Hepatocyte (in vitro differentiated cells): ENCODE measurements at places on chromosomes 5 and 9. TPM values are rescaled to one million over a fixed set of nuclear protein-coding genes. Genes with fewer than 3 reads are reported as not detected.

PCSK1 gene
- polyA plus RNA-seq = 0.08 TPM in 1 of 2 replicates, not detected in the other

KCNMB1 gene
- polyA plus RNA-seq = 0.18 and 0.19 TPM in 2 replicates

SLC6A19 gene
- polyA plus RNA-seq = 4.8 and 5.8 TPM in 2 replicates

CXCL14 gene
- polyA plus RNA-seq = 62.8 and 88.8 TPM in 2 replicates

PALM2AKAP2 gene
- polyA plus RNA-seq = 2.7 and 3.7 TPM in 2 replicates

HEXB gene
- 191 and 226 TPM in 2 replicates for polyA plus RNA-seq

DNAI1 gene
- polyA plus RNA-seq = not detected in 2 replicates

LIX1 gene
- 2.4 and 4.3 TPM in 2 replicates for polyA plus RNA-seq

NUTM2G gene
- 0.35 and 0.36 TPM in 2 replicates for polyA plus RNA-seq

CDX1 gene
- 43.3 and 46.9 TPM in 2 replicates for polyA plus RNA-seq

SPATA31D4 gene
- polyA plus RNA-seq = not detected in 2 replicates

LCN2 gene
- 5.6 and 12.8 TPM in 2 replicates for polyA plus RNA-seq

SDHA gene
- polyA plus RNA-seq = 140 and 159 TPM in 2 replicates

CNTLN gene
- polyA plus RNA-seq = 3.6 and 5.0 TPM in 2 replicates

FBN2 gene
- polyA plus RNA-seq = 41.0 and 56.7 TPM in 2 replicates

IL33 gene
- 0.28 TPM in 1 of 2 replicates, not detected in the other for polyA plus RNA-seq

CDC20B gene
- 0.12 TPM in 1 of 2 replicates, not detected in the other for polyA plus RNA-seq

SH3RF2 gene
- 34.1 and 35.4 TPM in 2 replicates for polyA plus RNA-seq

TMEM161B gene
- polyA plus RNA-seq = 9.0 and 13.9 TPM in 2 replicates

GRCh38 chr9:2622461-2623287, 1.1 kb downstream of the VLDLR start:
- no peaks in the 10 kb centered on the region for H3K36me3 ChIP-seq
- DNase-seq = peak; percentile 53
- H3K4me1 ChIP-seq = peaks cover 16% of the 10 kb centered on the region

DNA sequence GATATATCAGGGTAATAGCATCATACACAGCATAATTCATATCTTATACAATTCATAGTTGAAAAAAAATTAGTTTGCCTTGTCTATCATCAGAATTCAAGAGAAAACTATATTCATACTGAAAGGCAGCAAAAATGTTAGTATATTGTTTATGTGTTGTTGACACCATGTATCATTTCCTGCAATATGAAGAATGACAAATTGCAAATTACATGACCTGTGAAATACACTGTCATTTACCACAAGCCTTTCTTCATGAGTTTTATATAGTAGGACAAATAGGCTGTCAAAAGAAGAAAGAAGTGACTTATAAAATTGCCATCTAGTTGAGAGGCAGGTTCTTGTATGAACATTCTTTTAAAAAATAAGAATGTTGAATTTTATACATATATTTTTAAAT, 1136.3 kb upstream of the CDH9 start:
- H3K27me3 ChIP-seq = no peaks in the 10 kb centered on the region
- no peak overlapping the region for H3K27ac ChIP-seq
- H3K4me1 ChIP-seq = no peaks in the 10 kb centered on the region

DNA sequence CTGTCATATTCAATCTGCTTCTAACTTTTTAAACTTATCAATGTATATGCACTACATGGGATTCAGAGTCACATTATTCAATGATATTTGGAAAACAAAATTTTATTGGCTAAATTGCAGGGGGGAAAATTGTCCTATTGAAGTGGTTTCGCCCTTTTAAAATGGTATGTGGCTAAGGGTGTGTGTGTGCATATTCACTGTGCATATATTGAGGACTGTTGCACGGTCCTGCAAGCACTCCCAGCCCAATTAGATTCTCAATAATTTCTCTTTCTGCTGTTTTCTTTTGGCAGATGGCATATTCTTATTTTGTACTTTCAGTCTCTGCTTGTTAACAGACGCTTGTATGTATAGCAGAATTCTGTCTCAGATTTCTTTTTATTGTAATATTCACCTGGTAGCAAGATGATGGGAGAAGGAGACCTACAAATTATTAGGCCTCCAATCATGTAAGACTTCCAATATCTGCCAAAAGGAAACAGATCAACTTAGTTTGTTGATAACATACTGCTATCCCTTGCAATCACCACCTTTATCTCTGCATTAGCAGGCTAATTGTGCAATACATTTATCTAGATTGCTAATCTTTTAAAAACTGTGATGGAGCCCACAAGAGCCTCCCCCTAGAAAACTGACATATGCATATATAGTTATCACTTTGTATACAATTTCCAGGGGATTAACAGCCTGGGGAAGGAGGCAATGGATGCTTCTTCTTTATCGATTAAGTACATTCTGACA, 411.5 kb downstream of the PLK2 start:
- H3K27ac ChIP-seq = no peak overlapping the region
- no peaks in the 10 kb centered on the region for H3K36me3 ChIP-seq
- H3K4me1 ChIP-seq = no peaks in the 10 kb centered on the region

DNA sequence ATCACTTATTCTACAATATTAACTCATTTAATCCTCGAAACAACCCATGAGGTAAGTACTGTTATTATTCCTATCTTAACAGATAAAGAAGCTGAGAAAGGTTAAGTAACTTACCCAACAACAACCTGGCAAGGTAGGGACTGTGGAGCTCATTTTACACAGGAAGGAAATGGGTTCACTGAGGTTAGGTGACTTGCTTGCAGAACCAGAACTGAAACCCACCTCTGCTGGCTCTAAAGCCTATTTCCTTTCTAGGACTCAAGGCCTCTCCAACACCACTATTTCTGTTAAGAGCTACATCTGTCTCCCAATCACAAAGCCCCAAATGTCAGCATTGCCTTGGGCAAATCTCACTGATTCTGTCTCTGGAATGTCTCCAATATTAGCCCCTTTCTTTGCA, 38.9 kb upstream of the IFNK start:
- no peaks in the 10 kb centered on the region for H3K36me3 ChIP-seq
- no peak overlapping the region for H3K27ac ChIP-seq
- DNase-seq = no peak
- H3K4me1 ChIP-seq = peaks cover 21% of the 10 kb centered on the region
- no peak overlapping the region for H3K4me3 ChIP-seq
- H3K27me3 ChIP-seq = no peaks in the 10 kb centered on the region

- no peaks in the 10 kb centered on the region for H3K36me3 ChIP-seq
- H3K4me1 ChIP-seq = peaks cover 35% of the 10 kb centered on the region
- H3K27me3 ChIP-seq = no peaks in the 10 kb centered on the region
- peak overlapping the region; percentile 97 for H3K27ac ChIP-seq
Measured at GRCh38 chr5:172733131-172733973, 37.6 kb downstream of the DUSP1 start.

GRCh38 chr5:82308416-82308815, 30.3 kb upstream of the RPS23 start:
- H3K27ac ChIP-seq = peak overlapping the region; percentile 13
- no peak for DNase-seq
- H3K27me3 ChIP-seq = no peaks in the 10 kb centered on the region
- no peak overlapping the region for H3K4me3 ChIP-seq
- no peaks in the 10 kb centered on the region for H3K36me3 ChIP-seq

- H3K36me3 ChIP-seq = no peaks in the 10 kb centered on the region
- H3K27me3 ChIP-seq = no peaks in the 10 kb centered on the region
- H3K4me3 ChIP-seq = no peak overlapping the region
- no peak for DNase-seq
- H3K4me1 ChIP-seq = no peaks in the 10 kb centered on the region
Measured at GRCh38 chr5:174047472-174048099, 2.1 kb downstream of the NSG2 start.

GRCh38 chr9:7265181-7265580, 507.4 kb downstream of the KDM4C start:
- no peaks in the 10 kb centered on the region for H3K36me3 ChIP-seq
- DNase-seq = no peak
- H3K4me3 ChIP-seq = no peak overlapping the region
- peaks cover 7% of the 10 kb centered on the region for H3K4me1 ChIP-seq

GRCh38 chr5:17455942-17456341, 42.1 kb upstream of the TAF11L2 start:
- no peaks in the 10 kb centered on the region for H3K36me3 ChIP-seq
- no peak overlapping the region for H3K4me3 ChIP-seq
- H3K4me1 ChIP-seq = no peaks in the 10 kb centered on the region
- DNase-seq = no peak
- H3K27ac ChIP-seq = no peak overlapping the region

GRCh38 chr5:15203376-15203775, 296.6 kb upstream of the FBXL7 start:
- H3K27me3 ChIP-seq = no peaks in the 10 kb centered on the region
- no peaks in the 10 kb centered on the region for H3K4me1 ChIP-seq
- no peak overlapping the region for H3K4me3 ChIP-seq
- H3K27ac ChIP-seq = no peak overlapping the region
- DNase-seq = no peak

DNA sequence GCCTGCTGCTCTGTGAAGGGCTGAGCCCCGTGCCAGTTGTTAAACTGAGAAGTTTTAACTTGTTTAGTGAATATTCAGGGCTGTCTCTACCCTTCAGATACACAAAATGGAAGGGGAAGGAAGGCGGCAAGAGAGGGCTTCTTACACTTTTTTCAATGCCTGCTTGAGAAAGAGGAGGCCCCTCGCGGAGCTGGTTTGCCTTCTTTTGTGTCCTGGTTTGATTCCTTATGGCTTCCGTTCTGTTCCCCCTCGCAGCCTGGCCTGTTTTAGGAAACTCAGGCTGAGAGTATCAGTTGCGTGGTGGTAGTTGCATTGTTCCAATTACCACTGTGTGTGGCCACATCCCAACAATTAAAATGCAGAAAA, 1.0 kb downstream of the FAM53C start:
- no peaks in the 10 kb centered on the region for H3K27me3 ChIP-seq
- H3K4me1 ChIP-seq = peaks cover 16% of the 10 kb centered on the region

DNA sequence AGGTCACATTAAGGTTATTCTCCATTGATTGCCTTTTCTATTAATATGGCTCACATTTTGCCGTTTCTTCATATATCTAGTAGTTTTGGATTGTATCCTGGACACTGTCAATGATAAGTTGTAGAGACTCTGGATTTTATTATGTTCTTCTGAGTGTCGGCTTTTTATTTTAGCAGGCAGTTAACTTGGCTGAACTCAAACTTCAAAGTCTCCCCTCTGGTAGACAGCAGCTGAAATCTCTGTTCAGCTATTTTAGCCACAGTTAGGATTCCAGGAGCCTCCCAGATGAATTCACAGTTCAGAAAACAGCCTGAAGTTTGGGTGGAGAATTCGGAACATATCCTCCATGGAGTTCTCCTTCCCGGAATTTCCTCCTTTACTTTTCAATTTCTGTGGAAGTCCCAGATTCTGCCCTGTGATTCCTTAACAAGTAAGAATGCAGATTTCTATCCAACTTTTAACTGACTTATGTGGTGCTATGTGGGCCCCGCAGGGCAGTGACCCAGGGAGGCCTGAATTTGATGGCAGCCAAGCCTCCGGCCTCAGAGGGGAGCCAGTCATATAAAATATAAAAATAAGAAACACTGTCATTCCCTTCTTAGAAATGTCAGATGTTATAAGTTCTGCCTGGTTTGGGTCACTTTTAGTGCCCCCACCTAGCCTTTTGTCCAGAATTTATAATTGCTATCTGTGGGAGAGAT, 39.3 kb upstream of the MVB12B start:
- no peaks in the 10 kb centered on the region for H3K36me3 ChIP-seq
- no peak overlapping the region for H3K27ac ChIP-seq
- H3K4me3 ChIP-seq = no peak overlapping the region
- no peaks in the 10 kb centered on the region for H3K27me3 ChIP-seq
- H3K4me1 ChIP-seq = no peaks in the 10 kb centered on the region

GRCh38 chr5:133943475-133943817, 25.0 kb downstream of the C5orf15 start:
- no peaks in the 10 kb centered on the region for H3K36me3 ChIP-seq
- no peaks in the 10 kb centered on the region for H3K27me3 ChIP-seq
- no peak overlapping the region for H3K4me3 ChIP-seq
- no peak overlapping the region for H3K27ac ChIP-seq

- DNase-seq = no peak
- H3K27me3 ChIP-seq = no peaks in the 10 kb centered on the region
- no peak overlapping the region for H3K27ac ChIP-seq
- no peak overlapping the region for H3K4me3 ChIP-seq
- no peaks in the 10 kb centered on the region for H3K36me3 ChIP-seq
Measured at GRCh38 chr9:70753311-70753710, 338.9 kb upstream of the KLF9 start.

- H3K27me3 ChIP-seq = no peaks in the 10 kb centered on the region
- peaks cover 5% of the 10 kb centered on the region for H3K4me1 ChIP-seq
- H3K27ac ChIP-seq = no peak overlapping the region
- no peak overlapping the region for H3K4me3 ChIP-seq
- no peaks in the 10 kb centered on the region for H3K36me3 ChIP-seq
Measured at GRCh38 chr5:95973793-95974325, 12.2 kb upstream of the ELL2 start.

DNA sequence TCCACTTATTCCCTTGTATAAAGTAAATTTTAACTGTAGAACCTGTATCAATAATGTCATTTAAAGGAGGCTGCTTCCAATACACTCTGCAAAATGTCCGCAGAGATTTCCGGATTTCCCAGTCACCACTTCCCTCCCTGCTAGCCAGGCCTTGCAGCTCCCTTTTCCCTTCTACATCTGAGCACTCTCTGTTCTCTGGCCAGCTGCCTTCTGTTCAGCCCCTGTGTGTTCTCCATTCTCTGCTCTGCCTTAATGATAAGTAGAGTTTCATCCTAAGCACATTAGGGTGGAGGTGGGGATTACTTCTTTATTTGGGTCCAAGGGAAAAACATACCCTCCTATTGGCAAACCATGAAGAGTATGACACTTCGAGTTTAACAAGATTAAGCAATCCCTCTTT, 719.6 kb upstream of the WWC1 start:
- H3K4me3 ChIP-seq = no peak overlapping the region
- no peaks in the 10 kb centered on the region for H3K4me1 ChIP-seq
- H3K36me3 ChIP-seq = no peaks in the 10 kb centered on the region

DNA sequence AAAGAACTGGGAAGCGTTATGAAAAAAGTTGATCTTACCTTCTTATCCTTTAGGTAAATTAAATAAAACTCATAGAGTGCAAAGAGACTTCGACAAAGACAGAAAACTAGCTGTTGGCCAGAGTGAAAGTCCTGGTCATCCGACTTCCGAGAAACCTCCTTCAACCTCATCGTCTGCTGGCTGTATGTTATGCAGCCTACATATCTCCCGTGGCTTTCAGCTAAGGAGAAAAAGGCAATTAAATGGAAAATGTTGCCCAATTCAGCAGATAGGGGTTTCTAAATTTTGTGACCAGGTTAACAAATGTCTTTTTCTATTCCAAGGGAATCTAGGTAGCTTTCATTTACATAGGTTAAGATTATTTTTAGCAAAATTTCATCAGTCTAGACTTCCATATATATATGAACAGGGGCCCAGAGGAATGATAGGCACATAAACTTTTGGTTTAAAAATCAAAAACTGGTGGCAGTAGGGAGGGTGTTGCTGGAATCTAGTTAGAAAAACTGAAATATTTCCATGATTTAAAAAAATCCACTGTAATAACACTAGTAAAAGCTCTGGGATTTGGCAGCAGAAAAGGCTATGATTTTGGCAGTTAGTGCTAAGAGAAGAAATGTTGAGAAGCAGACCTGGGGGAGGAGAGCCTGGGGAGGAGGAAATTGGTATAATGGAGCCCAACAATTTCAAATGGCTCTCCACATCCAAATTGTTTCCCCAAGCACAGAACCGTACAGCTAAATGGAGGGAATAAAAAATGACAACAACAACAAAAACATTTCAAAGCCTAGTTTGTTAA, 32.1 kb downstream of the RAI14 start:
- H3K27me3 ChIP-seq = no peaks in the 10 kb centered on the region
- no peak overlapping the region for H3K4me3 ChIP-seq
- no peaks in the 10 kb centered on the region for H3K36me3 ChIP-seq
- peak overlapping the region; percentile 87 for H3K27ac ChIP-seq
- DNase-seq = peak; percentile 31
- peaks cover 34% of the 10 kb centered on the region for H3K4me1 ChIP-seq

- no peaks in the 10 kb centered on the region for H3K4me1 ChIP-seq
- no peak overlapping the region for H3K27ac ChIP-seq
- no peaks in the 10 kb centered on the region for H3K27me3 ChIP-seq
- DNase-seq = no peak
- peaks cover 3% of the 10 kb centered on the region for H3K36me3 ChIP-seq
- H3K4me3 ChIP-seq = no peak overlapping the region
Measured at GRCh38 chr9:95478335-95478734, 38.4 kb downstream of the PTCH1 start.
